ENCODE measurements at places on chromosomes 12 and 14.
A peak's percentile ranks its signal among the peaks of the same experiment; 100 is the strongest.

DNA sequence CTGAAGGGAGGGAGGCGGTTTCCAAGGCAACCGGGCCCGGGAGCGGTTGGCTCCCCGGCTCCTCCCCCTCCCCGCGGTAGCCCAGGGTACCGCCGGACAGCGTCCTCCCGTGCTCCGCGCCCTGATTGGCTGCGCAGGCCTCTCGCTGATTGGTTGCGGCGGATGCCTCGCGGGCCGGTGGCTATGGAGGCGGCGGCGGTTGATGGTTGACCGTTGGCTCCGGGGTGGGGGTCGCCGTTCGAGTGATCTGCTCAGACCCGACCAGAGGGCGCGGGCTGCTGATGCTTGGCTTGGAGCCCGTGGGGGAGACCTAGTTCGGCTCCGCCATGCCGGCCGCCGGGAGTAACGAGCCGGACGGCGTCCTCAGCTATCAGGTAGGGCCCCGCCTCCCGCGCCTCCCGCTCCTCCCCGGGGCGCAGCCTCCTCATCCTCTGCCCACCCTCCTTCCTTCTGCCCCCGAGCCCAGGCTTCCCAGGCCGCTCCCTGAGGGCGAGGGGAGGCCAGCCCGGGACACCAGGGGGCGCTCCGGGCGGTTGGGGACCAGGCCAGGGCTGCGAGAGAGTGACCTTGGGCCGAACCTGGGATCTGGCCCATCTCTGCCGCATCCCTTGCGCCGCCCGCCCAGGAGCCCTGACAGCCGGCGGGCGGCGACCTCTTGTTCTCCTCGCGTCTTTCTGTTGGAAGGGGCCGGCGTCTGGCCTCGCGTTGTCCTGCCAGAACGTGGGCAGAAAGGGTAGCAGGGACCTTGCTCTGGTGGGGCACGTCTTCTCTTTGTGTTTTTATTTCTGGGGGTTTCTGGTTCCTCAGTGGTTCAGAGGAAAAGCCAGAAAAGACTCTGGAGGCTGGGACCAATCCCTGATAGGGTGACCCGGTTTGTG lies at the start of gene SLC4A8:
Gene SLC4A8, plus strand, starts transcription at position 170 of the 878 bp plus-strand sequence. Its CDS starts 157 bp downstream, at position 327.
- peak; percentile 51 for DNase-seq

GRCh38 chr14:101918065-101918989 lies 46.0 kb upstream of the DYNC1H1 start:
- no peak for DNase-seq

DNA sequence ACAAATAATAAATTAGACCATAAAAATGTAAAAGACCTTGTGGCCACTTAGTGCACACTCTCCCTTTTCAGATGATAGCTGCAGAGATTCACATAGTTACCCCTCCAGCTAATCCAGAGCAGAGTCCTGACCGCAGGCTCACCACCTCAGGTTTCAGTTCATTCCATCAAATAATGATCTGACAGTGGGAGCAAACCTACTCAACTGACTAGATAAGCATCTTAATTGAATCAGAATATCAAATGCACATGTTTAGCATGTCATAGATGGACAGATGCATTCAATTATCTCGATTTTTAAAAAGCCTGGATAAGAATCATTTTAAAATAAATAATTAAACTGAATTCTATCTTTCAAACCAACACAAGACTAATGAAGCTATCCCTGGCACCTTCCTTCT lies 242.3 kb upstream of the PDZRN4 start:
- DNase-seq: no peak

DNA sequence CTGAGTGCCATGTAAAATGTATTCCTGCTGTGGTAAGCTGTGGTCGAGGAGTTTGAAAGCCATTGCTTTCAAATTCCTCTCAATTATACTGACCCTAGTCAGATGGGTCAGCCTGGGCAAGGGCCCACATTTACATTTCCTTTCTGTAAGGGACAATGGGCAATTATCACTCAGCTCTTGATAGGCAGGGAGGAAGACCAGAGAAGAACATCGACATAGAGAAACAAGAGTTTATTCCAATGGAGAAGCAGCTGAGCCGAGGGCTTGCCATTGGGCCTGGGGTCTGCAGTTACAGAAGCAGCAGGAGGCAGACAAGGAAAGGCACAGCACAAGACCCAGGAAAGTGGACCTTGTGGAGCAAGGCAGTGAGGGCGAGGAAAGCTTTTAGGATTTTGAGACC lies 9.7 kb downstream of the NRIP2 start:
- no peak for DNase-seq

DNA sequence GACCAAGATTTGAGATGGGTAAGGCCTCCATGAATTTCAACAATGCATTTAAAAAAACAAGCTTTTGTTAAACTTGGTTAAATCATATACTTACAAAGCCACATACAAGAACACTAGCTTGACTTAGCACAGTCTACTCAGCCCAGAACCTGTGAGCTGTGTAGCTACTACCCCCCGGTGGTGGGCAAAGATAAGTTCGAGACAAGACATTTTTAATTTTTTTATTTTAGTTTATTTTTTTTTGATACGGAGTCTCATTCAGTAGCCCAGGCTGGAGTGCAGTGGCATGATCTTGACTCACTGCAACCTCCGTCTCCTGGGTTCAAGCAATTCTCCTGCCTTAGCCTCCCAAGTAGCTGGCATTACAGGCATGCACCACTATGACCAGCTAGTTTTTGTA lies 3.7 kb upstream of the NECAP1 start:
- peak; percentile 55 for DNase-seq

DNA sequence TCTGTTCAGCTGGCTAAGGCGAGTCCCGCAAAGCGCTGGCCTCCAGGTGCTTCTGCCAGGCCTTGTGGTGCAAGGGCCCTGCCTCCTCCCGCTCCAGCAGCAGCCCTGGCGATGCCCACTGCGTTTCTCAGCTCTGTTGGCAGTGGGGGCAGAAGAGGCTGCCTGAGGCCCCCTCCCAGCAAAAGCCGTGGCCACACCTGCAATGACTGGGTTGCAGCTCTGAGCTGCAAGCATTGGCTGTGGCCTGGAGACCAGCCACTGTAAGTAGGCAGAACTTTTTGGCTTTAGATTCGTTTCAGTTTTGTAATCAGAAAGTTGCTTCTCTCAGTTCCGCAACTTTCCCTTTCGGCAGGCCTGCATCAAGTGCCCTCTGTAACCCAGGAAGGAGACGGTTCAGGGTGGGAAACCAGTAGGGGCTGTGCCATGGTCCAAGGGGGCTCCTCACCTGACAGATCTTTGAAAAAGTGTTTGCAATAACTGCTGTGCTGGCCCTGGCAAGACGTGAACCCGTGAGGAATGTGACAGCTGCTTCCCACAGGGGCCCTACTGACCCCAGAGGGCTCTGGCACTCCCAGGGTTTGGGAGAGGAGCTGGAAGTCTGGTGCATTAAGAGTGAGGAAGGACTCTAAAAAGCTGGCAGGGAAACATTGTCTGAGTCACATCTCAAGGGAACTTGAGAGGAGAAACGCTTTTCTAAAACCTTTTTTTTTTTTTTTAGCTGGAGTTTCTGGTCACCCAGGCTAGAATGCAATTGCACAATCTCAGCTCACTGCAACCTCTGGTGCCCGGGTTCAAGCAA lies 54.5 kb upstream of the MAX start:
- peak; percentile 74 for DNase-seq

GRCh38 chr12:93050026-93050747 lies 121.1 kb upstream of the EEA1 start:
- peak; percentile 12 for DNase-seq

DNA sequence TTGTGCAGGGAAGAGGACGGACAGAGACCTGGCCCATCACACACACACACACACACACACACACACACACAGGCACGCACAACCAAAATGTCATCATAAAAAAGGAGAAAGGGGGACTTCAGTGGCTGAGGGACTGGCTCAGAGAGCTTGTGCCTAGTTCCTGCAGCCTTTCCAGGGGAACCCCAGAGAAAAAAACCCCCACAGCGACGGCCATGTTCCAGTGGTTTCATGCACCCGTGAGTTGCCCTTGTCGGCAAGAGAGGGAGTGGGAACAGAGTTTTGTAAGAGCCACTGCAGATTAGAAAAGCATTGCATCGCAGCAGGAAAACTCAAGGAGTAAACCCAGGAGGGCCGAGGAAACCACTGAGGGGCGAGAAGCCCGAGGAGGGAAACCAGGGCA lies 24.5 kb upstream of the FBXO21 start:
- DNase-seq: no peak

DNA sequence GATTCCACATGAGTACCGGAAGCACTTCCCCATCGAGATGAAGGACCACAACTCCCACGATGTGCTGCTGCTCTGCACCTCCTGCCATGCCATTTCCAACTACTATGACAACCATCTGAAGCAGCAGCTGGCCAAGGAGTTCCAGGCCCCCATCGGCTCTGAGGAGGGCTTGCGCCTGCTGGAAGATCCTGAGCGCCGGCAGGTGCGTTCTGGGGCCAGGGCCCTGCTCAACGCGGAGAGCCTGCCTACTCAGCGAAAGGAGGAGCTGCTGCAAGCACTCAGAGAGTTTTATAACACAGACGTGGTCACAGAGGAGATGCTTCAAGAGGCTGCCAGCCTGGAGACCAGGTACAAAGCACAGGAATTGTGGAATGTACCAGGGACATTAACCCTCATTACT lies 22.4 kb upstream of the GALNT16 start:
- no peak for DNase-seq

- no peak for DNase-seq
These were observed 1553.8 kb upstream of the FLRT2 start for GRCh38 chr14:83975841-83976770.

All from inflammatory macrophage (primary cell).